Lower leg skin (tissue), 4 donors: ENCODE measurements at places on chromosomes 1 and 21.

- no peak for DNase-seq
Measured at GRCh38 chr1:156257711-156258110, 9.9 kb upstream of the PAQR6 start.

- DNase-seq, result peak; percentile 39
Measured at GRCh38 chr1:29803486-29803885, 567.2 kb downstream of the PTPRU start.

GRCh38 chr1:119391749-119392148 lies 23.2 kb downstream of the HAO2 start:
- DNase-seq, result no peak

- no peak for DNase-seq
Measured at GRCh38 chr1:111952125-111952657, 37.3 kb downstream of the KCND3 start.

GRCh38 chr1:228863776-228864175 lies 128.5 kb downstream of the RHOU start:
- DNase-seq, result no peak

DNA sequence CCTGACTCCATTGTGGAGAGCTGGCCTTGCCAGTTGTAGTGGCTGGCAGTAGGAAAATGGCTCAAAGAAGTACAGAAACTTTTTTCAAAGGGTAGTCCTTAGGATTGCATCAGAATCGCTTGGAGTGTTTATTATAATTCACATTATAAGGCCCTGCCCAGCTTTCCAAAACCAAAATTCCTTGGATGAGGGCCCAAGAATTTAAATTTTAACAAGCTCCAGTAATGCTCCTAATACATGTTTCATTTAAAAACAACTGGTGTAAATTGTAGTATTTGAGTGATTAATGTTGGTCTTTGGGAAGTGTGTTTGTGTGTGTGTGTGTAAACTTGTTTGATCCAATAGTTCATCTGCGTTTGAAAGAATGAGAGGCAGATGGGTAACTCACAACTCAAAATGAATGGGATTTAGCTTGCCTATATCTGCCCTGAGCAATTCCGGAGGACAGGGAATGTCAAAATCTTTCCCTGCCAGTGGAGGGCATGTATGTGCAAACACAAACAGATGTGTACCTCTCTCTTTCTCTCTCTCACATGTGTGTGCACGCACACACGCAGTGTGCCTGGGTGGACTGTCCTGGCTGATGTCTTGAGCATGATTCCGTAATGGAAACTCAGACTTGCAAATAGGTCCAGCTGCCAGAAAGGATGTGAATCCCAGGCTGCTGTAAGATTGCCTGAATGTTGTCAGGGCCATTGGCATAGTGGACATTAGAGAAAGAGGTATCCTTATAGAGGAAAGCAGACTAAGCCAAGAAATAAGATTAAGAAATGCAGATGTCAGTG lies 293.1 kb downstream of the LMX1A start:
- DNase-seq, result no peak

- DNase-seq, result no peak
Measured at GRCh38 chr1:21307663-21308305, 17.5 kb upstream of the ECE1 start.

DNA sequence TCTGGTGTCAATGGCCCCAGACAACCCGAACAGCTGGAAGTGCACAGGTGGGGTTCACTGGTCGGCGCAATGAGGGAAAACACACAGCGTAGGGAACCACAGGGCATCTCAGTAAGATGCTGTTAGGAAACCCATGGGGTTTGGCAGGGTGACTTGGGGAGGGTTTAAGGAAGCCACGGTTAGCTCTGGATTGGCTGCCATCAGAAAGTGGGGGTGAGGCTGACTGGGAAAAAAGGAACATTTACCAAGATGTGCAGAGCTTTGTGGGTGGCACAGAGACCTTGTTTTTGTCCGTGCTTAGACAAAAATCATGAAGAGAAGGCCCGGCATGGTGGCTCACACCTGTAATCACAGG lies 11.0 kb downstream of the ALDH4A1 start:
- DNase-seq, result no peak

- no peak for DNase-seq
Measured at GRCh38 chr1:64839732-64840405, 95.0 kb downstream of the RAVER2 start.

DNA sequence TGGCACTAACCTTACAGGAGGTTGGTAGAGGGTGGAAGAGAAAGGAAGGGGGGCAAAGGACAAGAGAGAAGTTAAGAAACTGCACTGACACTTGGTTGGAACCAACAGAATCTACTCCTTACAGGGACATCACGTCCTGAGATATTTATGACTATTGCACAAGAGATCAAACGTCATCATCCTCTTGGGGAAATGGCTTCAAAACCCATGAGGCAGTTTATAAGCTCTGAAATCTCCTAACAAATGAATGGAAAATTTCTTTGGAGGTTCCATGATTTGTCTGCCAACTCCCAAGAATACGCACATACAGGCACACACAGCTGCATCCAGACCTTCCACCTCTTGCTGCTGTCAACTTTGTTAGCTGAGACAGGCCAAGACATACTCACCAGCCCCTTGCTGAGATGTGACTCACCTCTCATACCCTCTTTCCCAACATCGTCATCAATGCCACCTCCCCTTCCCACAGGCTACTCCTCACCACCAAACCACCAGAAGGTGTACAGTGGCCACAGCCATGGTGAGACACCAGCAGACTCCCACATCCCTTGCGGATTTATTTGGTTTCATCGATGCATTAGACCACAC lies 135.5 kb downstream of the SETD4 start:
- DNase-seq, result peak; percentile 49

DNA sequence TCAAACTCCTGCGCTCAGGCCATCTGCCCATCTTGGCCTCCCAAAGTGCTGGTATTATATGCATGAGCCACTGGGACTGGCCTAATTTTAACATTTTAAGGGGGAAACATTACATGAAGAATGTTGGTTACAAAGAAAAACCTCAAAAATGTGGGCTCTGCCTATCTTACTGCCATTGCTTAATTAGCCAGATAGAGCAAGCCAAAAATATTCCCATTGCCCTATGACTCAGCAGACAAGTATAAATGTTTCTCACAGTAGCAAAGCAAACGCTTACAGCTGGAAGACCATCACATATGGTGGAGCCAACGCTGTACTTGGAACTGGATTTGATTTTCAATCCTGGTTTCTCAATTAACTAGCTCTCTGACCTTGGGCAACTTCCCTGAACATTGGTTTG lies 502.0 kb downstream of the SMYD3 start:
- DNase-seq, result no peak

DNA sequence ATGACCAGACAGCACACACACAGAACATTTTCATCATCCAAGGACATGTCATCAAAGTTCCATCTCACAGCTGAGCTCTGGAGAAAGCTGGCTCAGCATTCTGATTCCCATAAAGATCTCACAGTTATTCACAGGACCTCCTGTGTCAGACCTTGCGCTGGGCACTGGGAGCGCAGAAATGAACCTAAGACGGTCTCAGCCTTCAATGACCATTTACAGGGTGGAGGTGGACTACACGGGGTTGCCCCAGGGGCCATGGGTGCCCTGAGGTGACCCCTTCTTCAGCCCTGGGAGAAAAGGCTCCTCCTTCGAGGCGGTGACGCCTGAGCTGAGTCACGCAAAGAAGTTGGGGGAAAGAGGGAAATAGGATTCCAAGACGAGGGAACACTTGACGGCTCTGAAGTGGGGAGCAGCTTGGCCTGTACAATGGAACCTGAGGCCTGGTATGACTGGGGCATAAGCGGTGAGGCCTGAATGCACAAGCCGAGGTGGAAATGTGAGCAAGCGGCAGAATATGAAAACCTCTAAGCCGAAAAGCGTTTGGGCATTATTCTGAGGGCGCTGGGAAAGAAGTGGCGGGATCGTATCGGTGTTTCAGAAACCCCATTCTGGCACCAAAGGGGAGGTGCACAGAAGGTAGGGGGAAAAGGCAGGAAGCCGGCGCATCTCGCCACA lies 797 bp downstream of the CC2D1B start:
- DNase-seq, result peak; percentile 42

DNA sequence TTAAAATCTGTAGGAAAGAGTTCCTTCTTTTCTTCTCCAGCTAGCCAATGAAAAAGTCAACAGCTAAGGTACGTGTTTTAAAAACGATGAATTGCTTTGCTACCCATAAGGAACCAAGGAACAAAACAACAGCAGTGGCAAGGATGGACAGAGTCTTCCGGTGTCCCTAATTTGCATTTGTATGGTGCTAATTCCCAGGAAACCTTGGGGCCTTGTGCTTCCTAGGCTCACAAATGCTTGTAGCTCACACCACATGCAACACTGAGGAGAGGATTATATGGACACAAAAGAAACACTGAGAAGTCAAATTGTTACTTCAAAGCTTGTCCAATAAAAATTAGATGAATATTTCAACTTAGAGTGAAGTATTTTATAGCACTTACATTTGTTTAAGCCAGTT lies 1.8 kb upstream of the PGBD5 start:
- DNase-seq, result no peak

DNA sequence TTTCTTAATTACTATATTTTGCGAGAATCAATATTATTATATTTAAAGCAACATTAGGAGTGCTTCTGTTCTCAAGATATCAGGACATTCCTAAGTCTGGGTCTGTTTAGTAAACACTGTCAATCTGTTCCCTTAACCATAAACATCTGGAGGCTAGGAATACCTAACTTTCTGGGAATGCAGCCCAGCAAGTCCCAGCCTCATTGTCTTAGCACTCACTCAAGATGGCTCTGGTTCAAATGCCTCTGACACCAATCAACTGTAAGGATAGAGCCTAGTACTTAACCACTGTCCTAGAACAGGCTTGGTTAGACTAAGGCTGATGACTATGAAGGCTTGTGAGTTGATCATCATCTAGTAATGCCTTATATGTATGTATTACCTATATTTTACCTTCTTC lies 61.5 kb downstream of the TNN start:
- DNase-seq, result peak; percentile 45

- no peak for DNase-seq
Measured at GRCh38 chr1:56060906-56061305, 518.5 kb downstream of the PLPP3 start.

DNA sequence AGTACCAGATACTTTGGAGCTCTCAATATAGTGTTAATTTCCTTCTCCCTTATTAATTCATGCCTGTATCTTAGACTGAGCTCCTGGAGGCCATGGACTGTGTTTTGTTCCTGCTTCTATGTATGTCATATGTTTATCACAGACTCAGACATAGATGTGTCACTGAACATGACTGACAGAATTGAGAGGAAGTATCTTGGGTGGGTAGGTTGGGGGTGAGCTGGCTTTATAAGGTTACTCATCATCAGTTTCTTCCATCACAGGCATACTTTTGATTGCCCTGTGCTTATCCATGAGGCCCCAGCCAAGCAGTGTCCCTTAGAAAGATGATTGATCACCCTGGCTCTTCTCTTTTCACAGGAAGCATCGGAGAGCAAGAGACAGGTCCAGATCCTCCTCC lies 5.6 kb upstream of the SH3D21 start:
- DNase-seq, result peak; percentile 28

- DNase-seq, result no peak
Measured at GRCh38 chr1:229085291-229085690, 185.6 kb upstream of the RAB4A start.

GRCh38 chr1:15337656-15338402 lies 71.9 kb upstream of the EFHD2 start:
- DNase-seq, result no peak

DNA sequence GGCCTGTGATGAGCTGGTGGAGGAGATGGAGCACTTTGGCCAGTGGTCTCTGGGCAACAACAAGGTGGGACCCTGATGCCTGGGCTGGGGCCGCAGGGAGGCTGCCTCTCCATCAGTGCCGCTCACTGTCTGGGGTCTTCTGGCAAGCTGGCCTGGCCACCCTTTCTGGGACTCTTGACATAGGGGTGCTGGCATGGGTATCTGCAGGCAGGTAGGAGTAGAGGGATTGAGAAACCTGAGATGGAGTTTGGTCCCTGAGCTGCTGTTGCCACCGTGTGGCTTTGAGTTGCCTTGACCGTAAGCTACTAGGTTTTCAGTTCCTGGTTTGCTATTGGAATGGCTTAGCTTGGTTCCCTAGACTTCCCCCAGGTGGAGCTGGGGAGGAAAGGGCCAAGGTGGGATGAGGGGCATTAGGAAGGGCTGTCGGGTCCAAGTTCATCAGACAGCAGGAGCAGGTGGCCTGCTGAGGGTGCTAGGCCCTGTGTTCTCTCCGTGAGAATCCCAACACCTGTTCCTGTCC lies 13.2 kb upstream of the MFN2 start:
- DNase-seq, result no peak

DNA sequence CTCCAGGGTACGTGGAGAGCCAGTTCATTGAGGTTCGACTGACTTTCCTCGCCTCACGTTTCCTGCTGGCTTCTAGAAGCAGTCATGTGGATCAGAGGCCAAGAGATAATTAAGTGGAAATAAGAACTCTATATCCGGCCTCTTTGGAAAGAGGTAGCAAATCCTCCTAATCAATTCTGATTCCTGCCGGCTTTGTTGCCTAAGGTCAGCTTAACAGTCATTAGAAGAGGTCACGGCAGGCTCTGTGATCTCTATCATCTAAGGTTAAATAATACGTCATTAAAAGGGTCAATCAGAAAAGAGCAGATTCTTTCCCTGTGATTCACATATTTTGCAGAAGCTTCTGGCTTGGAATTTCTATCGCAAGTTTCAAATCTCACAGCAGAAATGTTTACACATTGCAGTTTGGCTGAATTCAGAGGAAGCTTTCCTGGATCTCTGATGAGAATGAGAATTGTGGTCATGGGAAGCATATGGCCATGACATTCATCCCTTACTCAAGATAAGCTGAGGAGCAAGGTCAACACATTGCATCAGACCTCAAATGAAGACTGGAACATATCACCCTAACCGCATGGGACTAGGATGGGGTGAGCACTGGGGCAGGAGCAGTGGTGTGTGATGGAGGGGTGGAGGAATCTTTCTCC lies 189.4 kb downstream of the PBX1 start:
- DNase-seq, result peak; percentile 53

GRCh38 chr1:159122005-159122621 lies 45.5 kb upstream of the AIM2 start:
- no peak for DNase-seq

- peak; percentile 60 for DNase-seq
Measured at GRCh38 chr1:30414086-30414850, 309.1 kb downstream of the MATN1 start.
